ENCODE measurements at places on chromosomes 1 and 21. TPM values are rescaled to one million over a fixed set of nuclear protein-coding genes. Genes with fewer than 3 reads are reported as not detected.

DNA sequence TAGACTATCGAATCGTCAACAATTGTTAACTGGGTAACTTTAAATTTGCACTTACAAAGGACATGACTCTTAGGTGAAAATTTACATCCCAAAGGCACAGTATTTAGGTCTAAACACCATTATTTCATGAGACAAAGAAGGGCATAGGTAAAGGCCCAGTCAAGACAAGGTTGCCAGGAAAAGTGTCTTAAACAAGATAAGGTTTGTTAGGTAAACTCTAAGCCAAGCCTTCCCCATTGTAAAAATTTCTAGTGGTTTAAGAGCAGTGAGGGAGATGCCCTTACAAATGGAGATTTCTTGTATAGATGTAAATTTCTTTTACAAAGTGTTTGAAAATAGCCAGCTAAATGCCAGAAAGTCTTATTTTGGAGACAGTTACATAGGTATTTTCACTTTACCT is 36.9 kb upstream of the FNBP1L start:
- peaks cover 9% of the 10 kb centered on the region for H3K4me1 ChIP-seq
- no peak overlapping the region for H3K27ac ChIP-seq
- no peaks in the 10 kb centered on the region for H3K36me3 ChIP-seq
- no peaks in the 10 kb centered on the region for H3K27me3 ChIP-seq
- no peak overlapping the region for H3K4me3 ChIP-seq

DNA sequence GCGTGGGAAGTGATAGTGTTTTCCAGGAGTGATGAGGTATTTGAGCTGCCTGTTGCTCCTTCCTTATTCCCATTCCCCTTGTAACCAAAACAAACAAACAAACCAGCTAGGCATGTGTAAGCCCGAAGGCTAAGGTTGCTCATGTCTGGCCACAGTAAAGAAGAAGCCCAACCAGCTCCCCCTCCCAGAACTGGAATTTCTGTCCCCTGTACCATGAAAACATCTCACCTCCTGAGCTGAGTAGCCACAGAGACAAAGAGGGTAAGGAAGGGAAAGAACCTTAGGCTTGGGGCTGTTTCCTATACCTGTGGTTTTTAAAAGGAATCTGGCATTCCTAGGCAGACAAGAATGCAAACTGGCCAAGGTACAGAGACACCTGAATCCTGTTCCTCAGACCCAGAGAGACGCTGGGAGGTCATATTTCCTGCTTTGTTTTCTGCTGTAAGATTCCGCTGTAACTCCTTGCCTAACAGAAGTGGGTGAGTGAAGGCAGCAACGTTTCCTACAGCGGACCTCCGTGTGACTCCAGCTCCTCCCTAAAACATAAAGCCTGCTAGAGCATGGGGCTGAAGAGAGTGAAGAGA is 41.7 kb upstream of the RAB4A start:
- H3K4me1 ChIP-seq: peaks cover 35% of the 10 kb centered on the region
- no peak overlapping the region for H3K4me3 ChIP-seq
- peaks cover 6% of the 10 kb centered on the region for H3K27me3 ChIP-seq

DNA sequence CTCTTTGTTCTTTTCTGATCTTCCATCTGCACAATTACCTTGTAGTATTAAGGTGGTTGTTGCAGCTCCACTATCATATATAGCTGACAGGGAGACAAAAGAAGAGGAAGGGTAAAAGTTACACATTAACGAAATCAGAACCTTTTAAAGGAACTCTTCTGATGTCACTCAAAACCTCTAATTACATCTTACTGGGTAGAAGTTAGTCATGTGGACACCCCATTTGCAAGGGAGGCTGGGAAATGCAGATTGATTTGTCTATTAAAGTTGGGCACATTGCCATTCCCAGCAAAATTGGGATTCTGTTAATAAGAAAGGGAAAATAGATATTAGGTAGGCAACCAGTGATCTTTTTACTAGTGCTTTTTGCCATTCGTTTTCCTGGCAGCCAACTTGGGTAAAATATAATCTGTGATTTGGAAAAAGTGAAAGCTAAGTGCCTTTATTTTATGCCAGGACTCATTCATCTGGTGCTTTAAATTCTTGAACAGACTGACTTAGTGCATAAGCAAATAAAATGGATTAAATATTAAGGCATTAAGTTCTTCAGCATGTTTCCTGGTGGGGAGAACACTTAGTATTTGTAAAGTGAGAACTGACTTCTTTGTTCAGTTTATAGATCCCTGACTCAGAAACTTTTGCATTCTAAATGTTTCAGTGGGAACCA is 71.3 kb downstream of the DNM3 start:
- H3K4me1 ChIP-seq: no peaks in the 10 kb centered on the region
- H3K4me3 ChIP-seq: no peak overlapping the region
- H3K36me3 ChIP-seq: no peaks in the 10 kb centered on the region
- H3K27me3 ChIP-seq: no peaks in the 10 kb centered on the region

DNA sequence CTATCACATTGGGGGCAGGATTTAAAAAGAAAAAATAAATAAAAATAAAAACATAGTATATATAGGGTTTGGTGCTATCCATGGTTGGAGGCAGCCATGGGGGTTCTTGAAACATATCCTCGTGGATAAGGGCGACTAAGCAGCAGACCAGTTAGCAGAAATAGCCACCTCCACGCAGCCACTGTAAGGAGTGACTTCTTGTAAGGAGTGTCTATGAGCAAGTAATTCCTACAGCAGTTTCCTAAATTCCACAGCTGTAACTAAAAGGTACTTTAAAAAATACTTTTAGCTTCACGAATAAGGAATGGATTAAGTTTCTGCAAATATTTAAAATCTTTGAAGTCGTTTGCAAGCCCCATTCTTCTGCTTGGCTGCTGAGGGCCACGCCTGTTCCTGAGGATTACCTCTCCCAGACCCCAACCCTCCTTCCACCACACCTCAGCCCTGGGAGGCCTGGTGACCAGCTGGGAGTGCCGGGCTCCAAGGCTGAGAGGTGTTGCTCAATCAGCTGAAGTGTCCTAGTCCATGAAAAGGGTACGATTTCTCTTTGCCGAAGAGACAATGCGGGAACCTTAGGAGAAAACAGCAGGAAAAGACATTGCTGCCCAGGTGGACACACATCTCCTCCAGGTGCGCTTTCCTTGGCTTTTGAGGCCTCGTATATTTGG is 115.3 kb downstream of the ADSS2 start:
- H3K4me1 ChIP-seq: peaks cover 1% of the 10 kb centered on the region
- no peaks in the 10 kb centered on the region for H3K36me3 ChIP-seq
- peaks cover 8% of the 10 kb centered on the region for H3K27me3 ChIP-seq
- H3K27ac ChIP-seq: no peak overlapping the region
- no peak overlapping the region for H3K4me3 ChIP-seq
- DNase-seq: no peak

- no peak for DNase-seq
- no peaks in the 10 kb centered on the region for H3K27me3 ChIP-seq
- peaks cover 15% of the 10 kb centered on the region for H3K4me1 ChIP-seq
Measured at GRCh38 chr1:40248412-40248811, 675 bp downstream of the TMCO2 start.

DNA sequence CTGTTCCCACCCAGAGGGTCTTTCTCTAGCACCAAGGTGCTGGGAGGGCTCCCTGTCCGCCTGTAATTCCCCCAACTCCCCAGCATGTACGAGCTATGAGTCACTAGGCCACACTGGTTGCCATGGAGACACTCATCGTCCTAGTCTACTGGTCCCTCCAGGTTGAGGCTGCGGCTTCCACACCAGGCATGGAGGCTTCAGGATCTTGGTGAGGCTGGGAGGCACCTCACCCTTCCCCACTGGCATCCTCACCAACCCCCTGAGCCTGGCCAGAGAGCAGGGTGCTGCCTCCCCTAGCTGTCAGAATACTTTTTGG is 75.6 kb upstream of the KAZN start:
- no peak overlapping the region for H3K4me3 ChIP-seq
- no peaks in the 10 kb centered on the region for H3K4me1 ChIP-seq
- no peak for DNase-seq
- no peaks in the 10 kb centered on the region for H3K36me3 ChIP-seq
- H3K27me3 ChIP-seq: peaks cover 25% of the 10 kb centered on the region
- H3K27ac ChIP-seq: no peak overlapping the region

- H3K27ac ChIP-seq: no peak overlapping the region
- H3K36me3 ChIP-seq: peaks cover 4% of the 10 kb centered on the region
- peaks cover 4% of the 10 kb centered on the region for H3K27me3 ChIP-seq
- H3K4me3 ChIP-seq: no peak overlapping the region
- H3K4me1 ChIP-seq: peaks cover 2% of the 10 kb centered on the region
- no peak for DNase-seq
Measured at GRCh38 chr1:1179346-1179982, 5.8 kb downstream of the TTLL10 start.

GRCh38 chr1:103373991-103374390 is 151.5 kb upstream of the RNPC3 start:
- no peak overlapping the region for H3K4me3 ChIP-seq
- H3K27ac ChIP-seq: no peak overlapping the region
- no peaks in the 10 kb centered on the region for H3K27me3 ChIP-seq
- H3K4me1 ChIP-seq: no peaks in the 10 kb centered on the region
- no peak for DNase-seq

GRCh38 chr1:36754366-36754765 is 271.7 kb upstream of the CSF3R start:
- H3K4me3 ChIP-seq: no peak overlapping the region
- DNase-seq: no peak
- peaks cover 34% of the 10 kb centered on the region for H3K27me3 ChIP-seq
- peaks cover 2% of the 10 kb centered on the region for H3K4me1 ChIP-seq
- H3K27ac ChIP-seq: no peak overlapping the region

- no peaks in the 10 kb centered on the region for H3K36me3 ChIP-seq
- H3K4me3 ChIP-seq: no peak overlapping the region
- H3K27me3 ChIP-seq: no peaks in the 10 kb centered on the region
Measured at GRCh38 chr21:16370186-16370585, 640.4 kb downstream of the USP25 start.

DNA sequence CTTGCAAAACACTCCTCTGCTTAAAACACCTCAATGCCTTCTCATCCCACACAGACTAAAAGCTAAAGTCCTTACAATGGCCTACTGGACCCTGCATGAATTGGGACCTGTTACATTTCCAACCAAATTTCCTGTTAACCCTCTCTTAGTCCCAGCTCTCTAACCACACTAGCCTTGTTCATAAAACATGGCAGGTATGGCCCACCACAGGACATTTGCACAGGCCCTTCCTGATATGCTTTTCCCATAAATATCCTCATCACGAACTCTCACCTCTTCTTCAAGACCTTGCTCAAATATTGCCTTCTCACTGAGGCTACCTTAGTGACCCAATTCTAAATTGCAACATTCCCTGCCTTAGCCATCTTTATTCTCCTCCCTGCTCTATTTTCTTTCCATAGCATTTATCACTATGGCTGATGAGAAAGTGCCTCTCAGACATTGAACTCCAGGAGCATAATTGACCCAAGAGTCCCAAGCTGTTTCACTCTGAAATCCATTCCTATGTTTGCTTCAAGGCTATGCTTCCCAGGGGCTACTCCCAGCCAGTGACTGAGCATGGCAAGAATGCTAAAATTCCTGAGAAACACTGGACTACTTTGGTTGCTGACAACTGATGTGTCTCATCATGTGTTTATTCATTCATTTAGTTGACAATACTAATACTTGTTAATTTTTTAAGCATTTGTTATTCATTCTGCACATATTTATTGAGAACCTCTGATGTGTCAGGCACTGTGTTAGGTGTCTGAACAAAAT is 2.7 kb upstream of the PALMD start:
- H3K4me3 ChIP-seq: no peak overlapping the region
- H3K36me3 ChIP-seq: no peaks in the 10 kb centered on the region
- H3K4me1 ChIP-seq: peaks cover 29% of the 10 kb centered on the region
- no peak overlapping the region for H3K27ac ChIP-seq
- no peak for DNase-seq
- no peaks in the 10 kb centered on the region for H3K27me3 ChIP-seq

GRCh38 chr1:180299479-180300221 is 69.6 kb downstream of the LHX4 start:
- H3K4me3 ChIP-seq: no peak overlapping the region
- no peak overlapping the region for H3K27ac ChIP-seq
- H3K36me3 ChIP-seq: peaks cover 4% of the 10 kb centered on the region
- no peaks in the 10 kb centered on the region for H3K27me3 ChIP-seq

DNA sequence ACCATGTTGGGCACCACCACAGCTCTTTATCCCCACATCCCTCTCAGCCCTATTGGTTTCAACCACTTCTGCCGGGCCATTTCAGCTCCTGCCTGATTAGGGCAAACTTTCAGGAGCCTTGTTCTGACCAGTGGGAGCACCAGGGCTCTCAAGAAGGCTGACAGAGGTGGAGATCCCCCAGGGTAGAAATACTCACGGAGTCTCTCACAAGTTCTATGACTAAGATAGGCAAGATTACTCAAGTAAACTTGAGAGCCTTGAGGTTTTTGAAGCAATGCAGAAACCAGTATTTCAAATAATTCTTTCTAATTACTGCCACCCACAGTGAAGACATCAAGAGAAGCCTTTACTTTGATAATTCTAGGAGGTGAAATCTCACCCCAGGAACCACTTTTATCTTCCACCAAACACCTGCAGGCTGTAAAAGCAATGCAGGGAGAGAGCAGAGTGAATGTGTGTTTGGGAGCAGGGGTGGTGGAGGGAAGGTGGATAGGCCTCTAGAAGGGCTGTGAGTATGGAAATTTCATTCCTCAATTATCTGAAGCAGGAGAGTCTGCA is 6.6 kb upstream of the PTCH2 start:
- no peak overlapping the region for H3K4me3 ChIP-seq
- peaks cover 4% of the 10 kb centered on the region for H3K36me3 ChIP-seq
- H3K27ac ChIP-seq: no peak overlapping the region
- peaks cover 2% of the 10 kb centered on the region for H3K4me1 ChIP-seq

DNA sequence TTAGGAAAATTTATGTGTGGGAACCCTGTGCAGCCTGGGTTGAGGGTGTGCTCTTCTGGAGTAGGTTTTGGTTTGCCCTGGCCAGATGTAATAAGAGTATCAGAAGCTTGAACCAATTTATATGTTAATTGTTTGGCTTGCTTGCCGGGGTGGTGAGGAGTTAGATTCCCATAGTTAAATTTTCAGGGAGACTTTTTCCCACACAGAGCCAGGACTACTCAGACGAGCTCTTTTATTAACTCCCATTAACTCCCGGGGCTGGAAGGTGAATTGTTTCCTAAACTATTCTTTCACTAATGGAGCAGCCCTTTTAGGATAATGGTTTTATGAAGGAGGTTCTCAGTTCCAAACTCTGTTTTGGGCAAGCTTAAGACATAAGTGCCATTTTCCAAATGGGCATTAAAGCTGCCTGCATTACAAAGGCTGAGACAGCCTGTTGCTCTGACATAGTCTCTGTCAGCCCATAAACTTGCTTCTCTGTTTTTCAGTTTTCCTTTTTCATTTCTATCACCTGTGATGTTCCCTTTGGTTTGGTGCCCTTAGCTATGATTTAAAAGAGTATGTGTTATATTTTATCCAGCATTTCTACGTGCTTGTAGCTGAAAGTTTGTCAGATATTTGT is 18.0 kb upstream of the RAB3GAP2 start:
- peaks cover 6% of the 10 kb centered on the region for H3K27me3 ChIP-seq
- no peaks in the 10 kb centered on the region for H3K36me3 ChIP-seq
- no peak for DNase-seq
- H3K27ac ChIP-seq: no peak overlapping the region

SHISAL2A gene
- total RNA-seq: 0.38 TPM

C1orf87 gene
- not detected for total RNA-seq

AGRN gene
- total RNA-seq: 330 TPM

WRAP73 gene
- total RNA-seq: 29.9 TPM

LBR gene
- 116 TPM for total RNA-seq
